Tibial artery (tissue), 4 donors: ENCODE measurements at places on chromosomes 11 and 22.
A peak's percentile ranks its signal among the peaks of the same experiment; 100 is the strongest.

DNA sequence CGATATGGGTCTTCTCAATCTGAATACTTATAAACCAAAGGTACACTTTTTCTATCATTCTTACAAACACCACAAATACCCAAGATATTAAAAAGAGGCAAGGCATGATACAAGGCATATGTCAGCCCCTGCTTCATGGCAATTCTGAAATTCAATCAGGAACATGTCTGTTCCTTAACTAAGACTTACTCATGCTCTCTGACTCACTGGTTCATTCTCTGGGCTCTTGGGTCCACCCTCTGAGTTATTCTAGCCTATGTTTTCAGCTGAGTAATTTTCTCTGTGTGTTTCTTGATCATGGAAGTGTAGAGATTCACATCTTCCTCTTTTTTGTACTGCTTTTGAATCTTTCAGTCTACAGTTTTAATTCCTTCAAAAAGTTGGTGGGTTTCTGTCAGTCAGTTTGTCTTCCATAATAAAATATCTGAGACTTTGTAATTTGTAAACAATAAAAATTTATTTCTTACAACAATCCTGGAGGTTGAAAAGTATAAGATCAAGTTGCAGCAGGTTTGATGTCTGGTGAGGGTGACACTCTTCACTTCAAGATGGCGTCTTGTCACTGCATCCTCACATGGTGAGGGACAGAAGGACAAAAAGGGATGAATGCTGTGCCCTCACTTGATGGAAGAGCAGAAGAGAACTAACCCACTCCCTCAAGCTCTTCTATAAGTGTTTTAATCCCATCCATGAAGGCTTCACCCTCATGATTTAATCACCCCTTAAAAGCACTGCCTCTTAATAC lies 211.7 kb downstream of the FAM76B start:
- no peak for DNase-seq

DNA sequence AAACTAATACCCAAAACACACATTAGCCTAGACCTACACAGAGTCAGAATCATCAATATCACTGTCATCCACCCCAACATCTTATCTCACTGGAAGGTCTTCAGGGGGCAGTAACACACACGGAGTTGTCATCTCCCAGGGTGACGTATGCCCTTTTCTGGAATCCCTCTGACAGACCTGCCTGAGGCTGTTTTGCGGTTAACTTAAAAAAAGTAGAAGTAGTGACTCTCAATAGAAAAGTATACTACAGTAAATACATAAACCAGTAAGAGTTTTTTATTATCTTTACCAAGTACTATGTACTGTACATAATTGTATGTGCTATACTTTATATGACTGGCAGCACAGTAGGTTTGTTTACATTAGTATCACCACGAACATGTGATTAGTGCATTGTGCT lies 80.5 kb downstream of the PGR start:
- no peak for DNase-seq

GRCh38 chr11:131584785-131585592 lies 214.6 kb downstream of the NTM start:
- no peak for DNase-seq

DNA sequence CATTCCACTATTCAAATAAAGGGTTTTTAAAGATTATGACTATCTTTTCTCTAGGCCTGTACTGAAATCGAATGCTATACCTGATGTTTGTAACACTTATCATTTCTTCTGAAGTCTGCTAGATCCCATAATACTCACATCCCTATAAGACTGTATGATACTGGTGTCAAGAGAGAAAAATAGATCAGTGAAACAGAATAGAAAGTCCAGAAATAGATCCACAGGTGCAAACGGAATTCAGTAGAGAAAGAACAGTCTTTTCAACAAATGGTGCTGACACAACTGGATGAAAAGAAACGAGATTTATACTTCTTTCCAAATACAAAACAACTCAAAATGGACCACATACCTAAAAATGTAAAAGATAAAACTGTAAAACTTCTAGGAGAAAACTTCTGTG lies 143.2 kb downstream of the APOL5 start:
- no peak for DNase-seq

DNA sequence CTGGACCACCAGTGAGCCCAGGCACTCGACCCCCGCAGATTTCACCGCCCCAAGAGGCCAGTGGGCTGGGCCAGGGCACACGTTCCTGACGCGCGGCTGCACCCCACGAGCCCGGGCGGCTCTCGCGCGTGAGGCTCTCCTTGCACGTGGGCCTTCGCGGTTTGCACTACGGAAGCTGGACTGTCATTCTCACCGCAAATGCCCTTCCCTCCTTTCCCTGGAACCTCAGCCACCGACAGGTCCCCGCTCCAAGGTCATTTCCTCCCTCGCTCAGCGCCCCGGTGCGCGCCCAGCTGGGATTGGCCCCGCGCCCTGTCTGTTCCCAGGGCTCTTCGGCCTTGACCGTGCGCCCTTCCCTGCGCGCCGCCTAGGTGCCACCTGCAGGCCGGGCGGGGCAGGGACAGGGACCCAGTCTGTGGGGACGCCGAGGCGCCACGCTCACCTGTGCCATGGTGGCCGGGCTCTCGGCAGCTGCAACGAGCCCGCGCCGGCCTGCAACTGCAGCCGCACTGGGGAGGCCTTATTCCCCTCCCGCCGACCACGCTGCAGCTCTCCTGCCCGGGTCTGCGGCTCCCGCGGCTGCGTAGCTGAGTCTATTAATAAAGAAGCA lies 2.1 kb upstream of the CPT1A start:
- DNase-seq, result peak; percentile 41

DNA sequence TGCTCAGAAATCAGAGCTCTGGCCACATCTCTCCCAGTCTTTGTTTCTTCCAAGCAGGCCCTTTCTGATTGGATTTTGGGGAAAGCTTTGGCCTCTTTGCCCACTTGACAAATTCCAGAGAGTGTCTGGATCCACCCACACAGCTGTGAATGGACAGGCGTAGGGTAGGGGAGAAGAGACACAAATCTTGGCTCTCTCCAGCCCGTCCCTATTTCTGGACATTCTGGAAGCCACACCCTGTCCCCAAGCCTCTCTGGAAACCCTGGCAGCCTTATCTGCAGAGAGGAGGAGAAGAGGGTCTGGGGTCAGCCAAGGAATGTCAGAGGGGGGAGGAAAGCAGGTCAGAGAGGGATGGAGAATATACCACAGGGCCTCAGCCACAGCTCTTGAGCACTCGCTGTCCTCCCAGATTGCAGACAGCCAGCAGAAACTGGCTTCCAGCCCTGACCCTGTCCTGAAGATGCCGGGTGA lies 59.5 kb upstream of the WNT11 start:
- peak; percentile 81 for DNase-seq

GRCh38 chr22:47850644-47851151 lies 1088.2 kb downstream of the TBC1D22A start:
- DNase-seq, result no peak

DNA sequence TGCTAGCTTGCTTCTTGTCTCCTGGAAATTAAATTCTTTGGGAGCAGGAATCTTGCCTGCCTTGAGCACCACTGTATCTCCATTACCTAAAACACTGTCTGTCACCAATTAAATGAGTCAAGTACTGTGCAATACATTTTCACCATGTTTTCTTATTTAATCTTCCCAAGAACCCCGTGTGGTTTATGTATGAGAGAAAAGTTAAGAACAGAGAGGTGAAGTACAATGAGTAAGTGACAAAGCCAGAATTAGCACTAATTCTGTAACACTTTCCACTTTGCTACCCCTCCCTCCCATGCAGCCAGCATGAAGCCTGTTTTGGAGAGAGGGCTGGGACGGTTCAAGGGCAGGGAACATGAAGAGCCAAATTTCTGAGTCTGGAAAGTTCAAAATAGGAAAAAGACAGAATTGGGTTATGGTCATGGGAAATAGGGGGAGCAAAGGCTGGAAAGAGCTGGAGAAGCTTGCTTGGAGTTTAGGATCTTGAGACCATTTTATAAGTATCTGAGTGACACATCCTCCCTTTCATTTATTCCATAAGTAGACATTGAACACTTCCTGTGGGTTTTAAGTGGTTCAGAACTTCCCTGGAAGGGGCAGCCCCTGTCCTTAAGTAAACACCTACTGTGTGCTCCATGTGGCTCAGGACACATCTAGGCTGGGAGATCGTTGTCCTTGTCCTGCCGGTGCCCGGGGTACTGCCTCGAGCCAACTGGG lies 60.5 kb upstream of the CHST1 start:
- DNase-seq, result no peak

DNA sequence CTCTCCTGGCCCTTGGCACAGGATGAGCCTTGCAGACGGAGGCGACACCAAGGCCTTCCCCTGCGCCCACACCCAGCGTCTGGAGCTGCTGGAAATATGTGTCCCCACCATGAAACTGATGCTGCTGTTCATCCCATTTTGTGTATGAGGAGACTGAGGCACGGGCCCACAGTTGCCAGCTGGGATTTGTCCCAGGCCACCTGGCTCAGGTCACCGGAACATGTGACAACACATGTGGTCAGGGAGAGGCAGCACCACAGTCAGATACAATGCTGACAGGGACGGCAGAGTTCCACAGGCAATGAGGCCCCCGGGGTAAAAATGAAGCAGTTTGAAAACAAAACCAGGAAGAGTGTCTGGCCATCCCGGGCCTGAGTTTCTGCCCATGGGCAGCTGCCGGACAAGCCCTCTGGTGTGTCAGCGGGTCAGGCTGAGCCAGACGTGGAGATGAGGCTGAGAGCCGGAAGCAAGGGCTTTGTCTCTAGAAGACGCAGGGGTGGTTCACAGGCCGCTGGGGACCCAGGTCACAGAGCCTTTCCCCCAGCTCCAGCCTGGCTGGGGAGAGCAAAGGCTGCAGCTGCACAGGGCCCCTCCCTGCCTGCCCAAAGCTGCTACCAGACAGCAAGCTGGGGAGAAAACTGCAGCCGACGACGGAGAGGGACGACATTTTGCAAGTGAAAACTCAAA lies 80.7 kb downstream of the CDKN1C start:
- no peak for DNase-seq

DNA sequence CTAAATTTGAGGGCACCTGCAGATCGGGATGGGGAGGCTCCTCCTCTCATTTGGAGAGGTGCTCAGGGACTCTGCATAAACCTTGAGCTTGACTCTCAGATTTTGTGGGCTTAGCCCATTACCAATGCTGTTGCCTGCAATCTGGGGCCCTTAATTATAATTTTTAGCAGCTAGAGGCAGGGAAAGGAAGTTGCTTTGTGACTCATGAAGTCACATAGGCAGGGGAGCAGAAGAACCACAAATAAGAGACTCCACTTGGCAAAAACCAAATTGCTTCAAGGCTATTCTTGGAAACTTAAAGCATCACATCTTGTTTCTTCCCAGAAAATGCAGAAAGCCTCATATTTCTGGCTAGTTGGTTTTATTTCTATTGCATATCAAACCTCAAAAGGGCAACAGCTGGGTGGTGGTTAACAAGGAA lies 46.9 kb downstream of the MICAL2 start:
- no peak for DNase-seq

DNA sequence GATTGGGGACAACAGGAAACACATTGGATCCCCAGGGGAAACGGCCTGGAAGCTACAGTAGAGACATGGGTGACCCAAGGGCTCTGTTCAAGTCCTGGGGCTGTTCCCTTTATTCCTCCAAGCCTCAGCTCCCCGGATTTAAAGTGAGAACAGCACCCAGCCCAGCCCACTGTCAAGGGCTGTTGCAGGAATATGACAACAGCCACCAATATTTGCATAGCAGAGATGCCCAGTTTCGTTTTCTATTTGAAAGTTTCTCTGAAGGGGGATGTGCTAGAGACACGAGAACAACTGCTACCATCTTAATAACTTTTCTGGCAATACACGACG lies 81.1 kb upstream of the WNT7B start:
- DNase-seq, result peak; percentile 86

GRCh38 chr11:12893787-12894672 lies 115.1 kb upstream of the RASSF10 start:
- peak; percentile 75 for DNase-seq
